ENCODE measurements at places on chromosomes 6 and 20. TPM values are rescaled to one million over a fixed set of nuclear protein-coding genes. Genes with fewer than 3 reads are reported as not detected.

DNA sequence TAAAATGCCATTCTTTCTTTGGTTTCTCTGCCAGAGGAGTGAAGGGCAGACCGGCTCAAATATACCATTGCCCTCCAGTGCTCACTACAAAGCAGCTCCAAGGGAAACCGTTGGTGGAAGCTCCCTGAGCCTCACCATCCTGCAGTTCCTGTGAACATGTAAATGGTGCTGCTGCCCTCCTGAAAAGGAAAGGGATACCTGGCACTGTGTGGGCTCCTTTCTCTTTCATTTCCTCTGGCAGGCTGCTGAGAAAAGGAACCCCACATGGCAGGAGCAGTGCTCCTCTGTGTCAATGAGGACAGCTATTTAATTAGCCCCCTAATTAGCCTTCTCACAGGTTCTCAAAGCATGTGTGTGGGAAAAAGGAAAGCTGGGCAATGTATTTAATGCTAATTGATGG, 142.5 kb downstream of the KLHL32 start:
- DNase-seq: no peak

- no peak for DNase-seq
These were observed 272.9 kb upstream of the FERMT1 start for GRCh38 chr20:6395695-6396094.

Gene FRK
- 5.8 TPM for polyA plus RNA-seq

Gene SPATA25
- 2.6 TPM for polyA plus RNA-seq

DNA sequence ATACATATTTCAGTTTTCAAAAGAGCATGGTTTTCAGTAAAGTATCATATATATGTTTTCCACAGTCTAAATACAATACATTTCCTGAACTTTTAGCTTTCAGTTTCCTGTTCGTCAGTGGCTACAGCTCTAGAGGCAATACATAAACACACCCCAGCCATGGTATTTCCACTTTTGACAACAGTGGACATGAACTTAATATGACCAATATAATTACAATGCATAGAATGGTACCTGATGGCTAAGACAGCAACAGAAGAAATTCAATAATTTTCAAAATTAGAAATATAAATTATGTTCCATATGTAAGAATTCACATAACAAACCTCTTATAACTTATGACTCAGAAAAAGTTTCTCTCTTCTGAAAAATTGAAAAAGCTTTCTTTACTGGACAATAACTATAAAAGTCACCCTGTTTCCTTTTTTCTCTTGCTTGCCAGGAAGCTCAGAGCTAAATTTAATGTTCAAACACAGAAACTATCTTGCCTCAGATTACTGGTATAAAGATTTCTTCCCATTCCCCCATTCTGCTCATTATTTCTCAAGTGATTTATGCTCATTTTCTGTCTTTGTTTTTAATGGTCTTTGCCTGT, 19.2 kb downstream of the FKBP5 start:
- no peak for DNase-seq

Gene SLC17A3
- polyA plus RNA-seq: 0.93 TPM

- no peak for DNase-seq
These were observed 140.0 kb downstream of the LINC00237 start for GRCh38 chr20:20966171-20966570.

Gene SMIM28
- not detected for polyA plus RNA-seq

Gene GRIK2
- polyA plus RNA-seq: 18.0 TPM

Gene OPRL1
- polyA plus RNA-seq: 1.4 TPM

Gene LINC00237
- polyA plus RNA-seq: not detected

All from left renal pelvis (tissue), 4 donors.